ENCODE measurements at places on chromosomes 6 and 20.

GRCh38 chr20:31903627-31904386, 33.4 kb downstream of the TTLL9 start:
- DNase-seq = no peak

DNA sequence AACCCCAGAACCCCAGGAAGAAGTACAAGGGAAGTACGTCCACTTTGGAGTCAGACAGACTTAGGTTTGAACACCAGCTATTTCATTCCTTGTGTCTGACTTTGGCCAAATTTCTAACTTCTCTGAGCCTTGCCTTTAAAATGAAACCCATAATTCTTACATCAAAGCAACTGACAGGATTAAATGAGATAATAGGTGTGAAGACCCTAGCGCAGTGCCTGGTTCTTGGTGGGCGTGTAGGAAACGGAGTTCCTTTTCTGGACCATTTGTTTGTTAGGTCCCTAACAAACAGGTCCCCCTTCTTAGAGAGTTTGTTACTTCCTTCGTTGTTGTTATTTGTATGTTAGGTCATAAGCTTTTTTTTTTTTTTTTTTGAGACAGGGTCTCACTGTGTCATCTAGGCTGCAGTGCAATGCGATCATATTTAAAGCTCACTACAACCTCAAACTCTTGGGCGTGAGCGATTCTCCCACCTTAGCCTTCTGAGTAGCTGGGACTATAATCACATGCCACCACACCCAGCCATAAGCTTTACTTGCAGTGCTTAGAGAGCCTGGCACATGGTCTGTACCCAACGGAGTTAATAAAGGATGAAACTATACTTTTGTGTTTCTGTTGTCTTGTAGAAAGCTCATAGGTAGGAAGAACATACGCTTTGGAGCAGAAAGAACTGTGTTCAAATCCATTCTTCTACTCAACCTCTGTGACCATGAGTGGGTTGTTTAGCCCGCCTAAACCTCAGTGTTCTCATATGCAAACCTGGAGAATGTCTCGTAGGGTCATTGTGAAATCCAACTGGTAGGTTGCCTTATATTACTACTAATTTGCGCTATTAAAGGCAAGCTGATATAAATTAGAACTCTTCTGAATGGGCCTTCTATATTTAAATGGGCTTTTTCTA, 21.8 kb upstream of the MROH8 start:
- DNase-seq = no peak

GRCh38 chr6:165545806-165546205, 117.2 kb downstream of the PDE10A start:
- DNase-seq = no peak

GRCh38 chr6:163730246-163731210, 316.0 kb downstream of the QKI start:
- no peak for DNase-seq

DNA sequence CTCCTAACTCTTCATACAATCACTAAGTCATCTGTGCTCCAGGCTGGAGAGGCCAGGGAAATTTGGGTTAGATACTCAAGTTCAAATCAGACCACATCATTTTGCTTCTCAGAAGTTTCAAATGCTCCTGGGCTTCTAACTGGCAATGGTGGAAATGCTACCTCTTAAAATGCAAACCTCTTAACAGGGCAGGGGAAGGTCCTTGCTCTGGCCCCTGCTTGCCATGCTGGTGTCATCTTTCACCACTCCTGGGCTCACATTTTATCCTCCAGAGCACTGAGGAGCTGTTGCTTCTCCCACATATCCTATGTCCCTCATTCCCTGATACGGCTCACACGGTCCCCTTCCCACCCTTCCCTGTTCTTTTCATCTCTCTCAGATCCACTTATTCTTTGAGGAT, 41.8 kb upstream of the NT5E start:
- no peak for DNase-seq

GRCh38 chr20:38172408-38172807, 7.3 kb upstream of the TGM2 start:
- no peak for DNase-seq

DNA sequence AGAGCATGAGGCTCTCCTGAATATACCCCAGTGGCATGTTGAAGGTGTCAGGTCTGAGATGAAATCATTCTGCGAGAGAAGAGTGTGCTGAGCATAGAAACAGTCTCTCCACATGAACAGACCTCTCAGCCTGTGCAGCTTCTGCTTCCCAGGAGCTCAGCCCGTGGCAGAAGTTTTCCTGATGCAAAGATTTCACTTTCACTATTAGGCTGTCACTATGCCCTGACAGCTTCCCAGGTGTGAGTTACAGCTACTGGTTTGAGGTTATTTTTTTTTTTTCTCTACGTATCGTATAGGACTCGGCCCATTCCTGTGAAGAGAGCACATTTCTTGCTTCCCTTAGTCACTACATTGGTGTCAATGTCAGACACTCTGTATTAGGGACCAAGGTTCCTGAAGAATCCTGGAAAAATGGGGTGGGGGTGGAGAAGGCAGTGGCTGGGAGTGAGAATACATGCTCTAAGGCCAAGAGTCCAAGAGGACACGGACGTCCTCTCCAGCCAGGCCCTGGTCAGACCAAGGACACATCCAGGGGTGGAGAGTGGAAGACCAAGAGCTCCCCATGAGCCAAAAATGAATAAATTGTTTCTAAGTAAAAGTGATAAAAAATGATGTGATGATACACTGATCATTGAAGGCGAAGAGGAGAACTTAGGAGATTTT, 121.2 kb upstream of the AKAP12 start:
- DNase-seq = no peak

- DNase-seq = no peak
Observed at GRCh38 chr20:38766071-38766470, 17.8 kb downstream of the ACTR5 start.

GRCh38 chr6:149364557-149364956, 35.5 kb upstream of the SUMO4 start:
- DNase-seq = no peak

- no peak for DNase-seq
Observed at GRCh38 chr20:33649201-33649681, 12.9 kb upstream of the C20orf144 start.

GRCh38 chr6:75143191-75143590, 62.7 kb downstream of the COL12A1 start:
- no peak for DNase-seq

- DNase-seq = no peak
Observed at GRCh38 chr6:69994251-69994650, 127.9 kb downstream of the COL19A1 start.

DNA sequence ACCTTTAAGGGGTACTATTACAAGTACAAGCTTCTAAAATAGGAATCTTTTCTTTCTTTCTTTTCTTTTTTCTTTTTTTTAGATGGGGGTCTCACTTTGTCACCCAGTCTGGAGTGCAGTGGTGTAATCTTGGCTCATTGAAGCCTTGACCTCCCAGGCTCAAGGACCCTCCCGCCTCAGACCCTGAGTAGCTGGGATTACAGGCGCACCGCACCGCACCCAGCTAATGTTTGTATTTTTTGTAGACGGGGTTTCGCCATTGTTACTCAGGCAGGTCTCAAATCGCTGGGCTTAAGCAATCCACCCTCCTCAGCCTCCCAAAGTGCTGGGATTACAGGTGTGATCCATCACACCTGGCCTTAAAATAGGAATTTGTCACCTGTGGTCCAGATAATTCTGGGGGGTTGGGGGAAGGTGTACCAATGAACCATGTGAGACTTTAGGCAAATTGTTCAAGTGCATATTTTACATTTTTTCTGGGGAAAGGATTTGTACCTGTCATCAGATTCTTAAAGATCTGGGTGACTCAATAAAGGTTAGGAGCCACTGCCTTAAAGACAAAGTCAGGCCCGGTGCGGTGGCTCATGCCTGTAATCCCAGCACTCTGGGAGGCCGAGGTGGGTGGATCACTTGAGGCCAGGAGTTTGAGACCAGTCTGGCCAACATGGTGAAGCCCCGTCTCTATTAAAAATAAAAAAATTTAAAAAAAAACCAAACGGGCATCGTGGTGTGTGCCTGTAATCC, 19.7 kb upstream of the SYNJ2 start:
- peak; percentile 32 for DNase-seq

GRCh38 chr20:19112828-19113227, 99.6 kb upstream of the SLC24A3 start:
- DNase-seq = no peak

GRCh38 chr6:24961852-24962251, 26.1 kb upstream of the RIPOR2 start:
- no peak for DNase-seq

DNA sequence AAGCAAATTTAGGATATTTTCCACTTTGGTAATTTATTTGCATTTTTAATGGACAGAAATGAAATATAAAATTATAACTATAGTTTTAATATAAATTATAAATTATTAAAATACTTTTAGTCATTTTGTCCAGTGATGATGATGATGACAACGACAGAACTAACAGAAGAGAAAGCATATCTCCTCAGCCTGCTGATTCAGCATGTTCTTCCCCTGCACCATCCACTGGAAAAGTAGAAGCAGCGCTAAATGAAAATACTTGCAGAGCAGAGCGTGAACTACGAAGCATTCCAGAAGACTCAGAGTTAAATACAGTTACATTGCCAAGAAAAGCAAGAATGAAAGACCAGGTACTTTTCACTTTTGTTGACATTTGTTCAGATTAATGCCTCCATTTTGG, 64.9 kb downstream of the SENP6 start:
- DNase-seq = no peak

DNA sequence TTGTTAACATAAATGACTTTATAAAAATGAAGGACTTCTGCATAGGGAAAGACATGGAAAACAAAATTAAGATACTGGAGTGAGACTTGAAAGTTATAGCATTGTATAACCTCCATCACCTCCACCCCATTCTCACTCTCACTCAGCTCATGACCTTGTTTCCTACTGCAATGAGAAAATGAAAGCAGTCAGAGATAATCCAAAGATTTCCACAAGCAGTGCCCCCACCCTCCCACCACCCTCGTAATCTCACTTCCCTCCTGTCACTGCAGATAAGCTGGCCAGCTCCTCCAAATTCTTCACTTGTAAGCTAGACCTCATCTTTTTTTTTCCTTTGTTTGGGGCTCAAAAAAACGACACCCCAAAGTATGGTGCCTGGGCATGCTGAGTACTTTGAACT, 52.9 kb upstream of the PROKR2 start:
- DNase-seq = no peak

DNA sequence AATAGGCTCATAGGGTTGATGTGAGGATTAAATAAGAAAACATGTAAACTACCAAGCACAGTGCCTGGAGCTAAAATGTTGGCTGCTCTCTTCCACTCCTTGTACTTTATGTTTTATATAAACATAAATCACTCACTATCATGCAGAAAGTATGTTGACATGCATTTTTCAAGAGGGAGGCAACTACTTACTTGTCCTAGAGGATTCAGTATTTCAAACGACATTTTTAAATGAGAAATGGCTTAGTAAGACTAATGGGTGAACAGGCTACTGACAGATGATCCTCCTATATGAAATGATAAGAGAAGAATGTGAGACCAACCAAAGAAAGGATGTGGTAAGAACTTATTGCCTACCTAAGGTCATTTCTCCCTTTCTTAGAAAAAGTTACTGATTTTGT, 21.0 kb downstream of the LATS1 start:
- DNase-seq = no peak

GRCh38 chr6:159131709-159132108, 37.5 kb upstream of the FNDC1 start:
- DNase-seq = no peak

- DNase-seq = no peak
Observed at GRCh38 chr6:89406141-89406540, 5.9 kb downstream of the RRAGD start.

GRCh38 chr6:42372699-42373098, 79.0 kb downstream of the TRERF1 start:
- DNase-seq = peak; percentile 12

DNA sequence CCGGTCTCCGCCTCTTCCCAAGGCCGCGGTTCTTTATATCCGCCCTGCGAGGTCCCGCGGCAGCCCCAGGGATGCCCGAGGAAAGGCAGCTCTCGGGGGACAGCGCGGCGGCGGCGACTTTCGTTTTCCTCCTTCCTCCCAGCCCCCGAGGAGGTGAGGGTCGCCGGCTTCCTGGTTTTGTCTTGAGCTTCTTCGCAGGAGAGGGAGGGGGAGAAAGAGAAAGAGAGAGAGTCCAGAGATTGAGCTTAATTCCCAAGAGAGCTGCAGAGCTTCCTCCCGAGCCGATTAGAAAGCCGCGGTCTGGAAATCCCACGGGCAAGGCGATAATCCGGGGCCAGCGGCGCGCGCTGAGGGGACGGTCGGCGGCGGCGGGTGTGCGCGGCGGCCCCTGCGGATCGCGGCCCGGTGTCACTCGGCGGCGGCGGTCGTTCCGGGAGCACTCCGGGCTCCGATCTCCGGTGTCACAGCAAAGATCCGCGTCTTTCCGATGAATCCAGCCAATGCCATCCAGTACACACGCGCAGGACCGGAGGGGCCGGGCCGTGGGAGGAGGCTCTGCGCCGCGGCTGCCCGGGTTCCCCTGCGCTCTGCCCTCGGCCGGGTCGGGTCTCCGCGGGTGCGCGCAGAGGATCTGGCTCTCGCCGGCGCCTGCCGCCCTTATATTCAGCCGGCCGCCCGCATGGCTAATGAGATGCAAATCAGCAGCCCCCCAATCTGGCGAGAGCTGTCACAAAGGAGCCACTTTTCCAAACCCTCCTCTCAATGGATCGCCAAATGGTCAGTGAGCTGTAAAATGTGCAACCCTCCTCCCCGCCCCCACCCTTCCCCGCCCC, at the start of gene DLL1:
TSS of gene DLL1 (minus strand) at position 783 of the 833 bp plus-strand sequence. CDS start 939 bp downstream, outside the sequence.
- DNase-seq = peak; percentile 64

DNA sequence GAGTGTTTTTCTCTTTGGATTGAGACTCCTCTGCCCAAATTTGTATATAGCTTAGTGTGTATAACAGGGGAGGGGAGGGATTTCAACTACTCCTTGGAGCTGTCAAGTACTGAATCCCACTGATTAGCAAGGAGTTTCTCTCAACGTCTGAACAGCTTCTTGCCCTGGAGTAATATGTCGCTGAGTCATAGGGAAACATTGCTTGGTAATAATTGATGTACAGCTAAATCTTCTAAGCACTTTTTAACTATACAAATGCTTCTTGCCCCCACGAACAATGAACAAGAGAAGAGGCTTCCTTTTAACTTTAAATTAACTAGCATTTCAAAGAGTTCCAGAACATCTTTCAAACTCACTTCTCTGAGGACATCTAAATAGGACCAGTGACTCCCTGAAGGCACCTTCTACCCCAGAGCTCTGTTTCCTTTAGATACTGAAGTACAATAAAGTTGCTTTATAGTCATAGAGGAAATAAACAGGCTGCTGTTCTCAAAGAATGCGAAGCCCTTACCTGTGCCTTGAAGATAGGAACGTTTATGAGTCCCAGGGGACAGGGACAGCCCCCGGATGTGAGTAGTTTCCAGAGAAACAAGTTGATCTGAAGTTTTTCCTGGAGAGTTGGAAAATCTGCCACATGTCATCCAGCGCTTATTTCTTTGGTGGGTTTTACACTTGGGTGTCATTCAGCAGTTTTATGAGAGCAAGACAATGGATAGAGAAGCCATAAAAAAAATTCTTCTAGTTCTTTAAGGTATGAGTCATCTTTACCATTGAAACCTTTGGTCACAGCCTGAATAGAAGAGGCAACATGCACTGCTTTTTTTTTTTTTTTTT, 462.5 kb upstream of the BTBD3 start:
- no peak for DNase-seq

DNA sequence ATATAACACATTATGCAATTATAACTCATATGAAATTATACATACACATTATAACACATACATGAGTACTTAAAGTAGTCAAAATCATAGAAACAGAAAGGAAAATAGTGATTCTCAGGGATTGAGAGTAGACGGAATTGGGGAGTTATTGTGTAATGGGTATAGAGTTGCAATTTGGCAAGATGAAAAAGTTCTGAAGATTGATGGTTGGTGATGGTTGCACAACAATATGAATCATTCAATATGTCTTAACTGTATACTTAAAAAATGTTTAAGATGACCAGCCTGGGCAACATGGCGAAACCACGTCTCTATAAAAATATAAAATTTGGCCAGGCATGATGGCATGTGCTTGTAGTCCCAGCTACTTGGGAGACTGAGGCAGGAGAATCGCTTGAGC, 372.7 kb downstream of the CDKAL1 start:
- DNase-seq = no peak
